ENCODE measurements at places on chromosomes 5 and 9.

- DNase-seq, result no peak
Measured at GRCh38 chr5:8814105-8814504, 731.8 kb downstream of the SEMA5A start.

- no peak for DNase-seq
Measured at GRCh38 chr5:172790496-172790889, 19.5 kb upstream of the DUSP1 start.

GRCh38 chr5:172086194-172086975 lies 79.9 kb upstream of the FBXW11 start:
- DNase-seq, result no peak

DNA sequence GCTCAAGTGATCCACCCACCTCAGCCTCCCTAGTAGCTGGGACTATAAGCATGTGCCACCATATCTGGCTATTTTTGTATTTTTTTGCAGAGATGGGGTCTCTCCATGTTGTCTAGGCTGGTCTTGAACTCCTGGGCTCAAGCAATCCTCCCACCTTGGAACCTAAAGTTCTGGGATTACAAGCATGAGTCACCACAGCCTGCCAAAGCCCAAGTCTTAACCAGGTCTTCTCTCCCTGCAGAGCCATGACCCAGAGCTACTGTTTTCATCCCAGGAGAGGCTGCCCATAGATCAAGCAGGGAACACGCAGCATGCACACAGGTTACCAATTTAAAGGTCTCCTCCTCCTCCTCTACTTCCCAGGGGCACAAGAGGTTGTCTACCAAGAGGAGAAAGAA lies 29.7 kb downstream of the PCDHGC5 start:
- no peak for DNase-seq

DNA sequence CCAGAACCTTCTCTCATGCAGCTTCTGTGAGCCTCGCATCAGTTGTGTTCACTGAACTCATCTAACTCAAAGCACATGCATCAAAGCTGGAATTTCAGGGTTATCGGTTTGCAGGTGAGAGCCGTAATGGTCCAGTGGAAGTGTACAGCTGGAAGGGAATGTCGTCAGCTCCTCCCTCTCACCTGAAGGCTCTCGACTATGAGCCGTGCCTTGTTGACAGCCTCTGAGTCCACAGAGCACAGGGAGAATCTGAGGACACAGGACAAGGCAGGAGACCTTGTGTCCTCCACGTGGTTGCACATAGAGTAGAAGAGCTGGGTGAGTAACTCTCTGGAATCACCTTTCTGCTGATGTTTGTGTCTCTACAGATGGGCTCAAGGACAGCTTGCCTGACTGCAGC lies 38.8 kb downstream of the PROP1 start:
- no peak for DNase-seq

GRCh38 chr9:136149337-136149736 lies 30.7 kb upstream of the TMEM250 start:
- DNase-seq, result no peak

GRCh38 chr5:144125163-144125726 lies 45.2 kb downstream of the YIPF5 start:
- no peak for DNase-seq

DNA sequence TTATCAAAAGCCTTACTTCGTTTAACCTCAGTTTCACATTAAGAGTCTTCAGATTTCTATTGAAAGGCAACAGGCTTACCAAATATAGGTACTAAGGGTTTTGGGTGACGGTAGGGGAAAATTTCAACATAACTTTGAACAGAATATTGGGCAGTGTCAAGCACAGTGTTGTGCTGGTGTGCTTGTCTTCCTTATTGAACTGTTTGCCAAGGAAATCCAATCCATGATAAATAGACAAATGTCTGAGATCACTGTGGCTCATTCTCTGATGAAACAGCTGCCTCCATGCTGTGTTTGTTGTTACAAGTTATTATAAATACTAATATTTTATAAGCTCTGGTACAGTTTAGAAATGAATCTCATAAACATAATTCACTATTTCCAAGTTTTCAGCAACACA lies 730.1 kb downstream of the NR2F1-AS1 start:
- DNase-seq, result no peak

DNA sequence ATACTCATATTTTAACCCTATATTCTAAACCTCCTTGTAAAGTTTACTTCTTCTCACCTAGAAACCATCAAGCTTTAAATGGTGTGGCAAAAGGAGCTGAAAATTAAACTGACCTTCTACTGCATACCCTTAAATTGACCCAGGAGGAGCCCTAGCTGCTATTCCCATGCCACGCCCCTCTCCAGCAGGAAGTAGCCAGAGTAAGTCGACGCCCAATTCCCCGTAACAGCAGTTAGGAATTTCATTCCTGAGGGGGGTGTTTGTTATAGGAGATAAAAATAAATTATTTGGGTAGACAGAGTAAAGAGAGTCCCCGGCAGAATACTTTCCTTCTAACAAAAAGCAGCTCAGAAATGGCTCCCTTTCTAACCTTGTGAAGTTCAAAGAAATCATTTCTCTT lies 111.8 kb upstream of the FAM174A start:
- DNase-seq, result no peak

- no peak for DNase-seq
Measured at GRCh38 chr5:117888688-117889087, 1099.7 kb downstream of the DTWD2 start.
